Femur (tissue), 1 donor: ENCODE measurements at places on chromosomes 5 and 9.

DNA sequence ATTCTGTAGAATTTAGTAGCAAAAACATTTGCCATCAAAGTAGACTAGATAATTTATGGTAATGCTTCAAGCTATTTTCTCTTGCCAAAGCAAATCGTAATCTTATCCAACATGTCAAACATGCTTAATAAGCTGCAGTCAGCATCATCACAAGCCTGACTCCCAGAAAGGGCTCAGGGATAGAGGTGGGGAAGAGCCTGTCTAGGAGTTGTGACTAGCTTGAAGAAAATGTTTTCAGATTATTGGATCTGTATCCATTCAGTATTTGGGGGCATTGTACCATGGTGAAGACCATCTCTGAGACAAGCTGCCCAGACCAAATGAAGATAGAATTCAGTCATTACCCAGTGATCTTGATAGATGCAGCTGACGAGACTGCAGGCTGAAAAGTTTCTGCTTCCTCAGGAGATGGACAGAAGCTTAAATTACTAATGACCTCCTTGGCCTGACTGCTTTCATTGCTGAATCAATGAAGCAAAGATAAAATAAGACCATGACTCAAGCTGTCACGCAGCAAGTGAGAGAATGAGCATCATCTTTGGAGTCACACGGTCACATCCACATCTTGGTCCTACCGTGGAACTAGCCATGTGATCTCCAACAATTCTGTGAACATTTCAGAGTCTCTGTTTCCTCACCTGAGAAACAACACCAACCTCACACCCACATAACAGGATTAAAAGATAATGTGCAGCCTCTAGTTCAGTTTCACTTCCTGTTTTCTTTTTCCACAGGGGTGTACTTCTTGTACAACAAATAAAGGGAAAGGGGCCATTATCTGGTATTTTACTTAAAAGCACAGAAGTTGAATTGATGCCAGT, 9.4 kb downstream of the ERAP2 start:
- DNase-seq = no peak

DNA sequence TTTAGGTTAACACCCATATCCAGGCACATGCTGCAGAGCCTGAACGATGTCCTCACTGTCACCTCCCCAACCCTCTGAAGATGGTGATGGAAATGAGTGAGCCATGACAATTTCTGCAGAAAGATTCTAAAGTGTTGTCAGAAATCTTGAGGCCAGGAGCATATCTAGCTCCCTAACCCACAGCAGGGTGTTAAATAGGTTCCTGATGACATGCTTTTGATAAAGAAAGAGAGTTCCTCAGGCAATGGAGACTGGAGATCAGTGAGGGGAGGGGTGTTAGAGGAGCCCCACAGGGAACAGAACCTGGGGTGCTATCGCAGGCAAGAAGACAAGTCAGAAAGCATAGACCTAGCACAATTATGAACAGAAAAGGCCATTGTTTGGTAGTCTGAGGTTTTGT, 95.7 kb downstream of the ENC1 start:
- DNase-seq = no peak

- no peak for DNase-seq
Measured at GRCh38 chr5:96930589-96930988, 5.3 kb upstream of the LNPEP start.

DNA sequence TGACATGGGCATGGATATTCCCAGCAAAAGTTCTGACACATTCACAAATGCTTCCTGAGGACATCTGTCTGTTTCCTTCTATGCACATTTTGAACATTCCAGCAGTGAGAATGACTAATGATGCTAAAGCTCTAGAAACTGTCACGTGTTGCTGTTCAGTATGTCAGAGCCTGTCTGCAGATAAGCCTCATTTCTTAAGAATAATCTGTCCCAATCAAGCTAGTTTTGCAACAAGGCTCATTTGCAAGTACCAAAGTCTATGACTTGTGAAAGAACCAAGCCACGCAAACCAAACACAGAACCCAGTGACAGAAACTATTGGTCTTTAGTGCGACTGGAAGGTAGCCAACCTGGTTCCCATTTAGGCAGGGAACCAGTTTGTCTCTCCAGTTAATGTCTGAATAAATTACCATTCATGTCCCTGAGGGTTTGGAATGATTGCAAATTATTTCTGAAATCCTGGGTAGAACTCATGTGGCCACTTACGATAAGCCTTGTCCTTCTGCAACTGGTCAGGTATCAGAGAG, 178.5 kb downstream of the C9orf152 start:
- no peak for DNase-seq

DNA sequence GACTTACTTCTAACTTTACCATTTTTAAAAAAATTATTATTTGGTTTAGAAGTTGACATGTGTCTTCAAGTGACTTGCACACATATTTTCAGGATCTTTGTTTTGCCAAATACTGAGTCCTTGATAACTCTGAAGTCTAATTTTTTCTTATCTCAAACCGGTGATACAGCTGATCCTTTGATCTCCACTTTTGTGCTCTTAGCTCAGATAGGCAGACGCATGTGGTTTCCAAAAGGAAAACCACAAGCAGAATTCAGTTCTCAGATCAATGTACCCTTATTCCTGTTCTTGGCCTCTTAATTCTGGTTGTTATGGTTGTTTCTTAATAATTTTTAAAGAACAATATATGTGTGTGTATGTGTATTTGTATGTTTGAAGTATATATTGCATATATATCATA, 238.3 kb upstream of the EDIL3 start:
- DNase-seq = no peak

- DNase-seq = no peak
Measured at GRCh38 chr5:91235271-91235694, 147.8 kb downstream of the ARRDC3 start.

DNA sequence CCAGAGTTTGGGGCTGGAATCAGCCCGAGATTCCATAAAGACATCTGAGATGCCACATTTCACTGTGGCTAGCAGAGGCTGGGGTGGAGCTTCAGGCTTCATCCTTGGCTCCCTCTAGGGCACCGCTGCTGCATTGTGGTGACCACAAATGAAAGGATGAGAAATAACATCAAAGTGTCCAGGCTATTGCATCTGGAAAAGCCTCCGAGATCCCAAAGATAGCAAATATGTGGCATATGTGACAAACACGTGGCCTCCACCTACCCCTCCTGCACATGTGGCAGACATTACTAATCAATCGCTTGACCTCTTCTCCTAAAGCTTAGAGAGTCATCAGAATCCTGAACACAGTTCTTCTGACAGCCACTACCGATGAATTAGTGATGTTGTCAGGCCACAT, 4.5 kb downstream of the SPARC start:
- no peak for DNase-seq
